ENCODE measurements at places on chromosomes 5 and 9. TPM values are rescaled to one million over a fixed set of nuclear protein-coding genes. Genes with fewer than 3 reads are reported as not detected.

The RETREG1 gene
- total RNA-seq: 1.2 TPM

The COL27A1 gene
- total RNA-seq: 19.4 TPM

The PCDHA9 gene
- under 0.01 TPM for total RNA-seq

The SARDH gene
- total RNA-seq: 18.4 TPM

The ELOVL7 gene
- not detected for total RNA-seq

The PDZD2 gene
- under 0.01 TPM for total RNA-seq

The ARSI gene
- total RNA-seq: 118 TPM

The PCDHB6 gene
- total RNA-seq: 0.30 TPM

The RGS3 gene
- 53.7 TPM for total RNA-seq

The CDKN2A gene
- 27.9 TPM for total RNA-seq

The PRUNE2 gene
- total RNA-seq: 6.2 TPM

The PCDHB2 gene
- total RNA-seq: 0.74 TPM

The PDE6A gene
- not detected for total RNA-seq

The SLC46A2 gene
- total RNA-seq: not detected

The PCA3 gene
- not detected for total RNA-seq

The PCDHB4 gene
- total RNA-seq: under 0.01 TPM

The SLC34A3 gene
- not detected for total RNA-seq

The SPOCK1 gene
- total RNA-seq: 587 TPM

The GKAP1 gene
- 0.55 TPM for total RNA-seq

The N4BP3 gene
- total RNA-seq: under 0.01 TPM

The OTP gene
- not detected for total RNA-seq

The ARL14EPL gene
- not detected for total RNA-seq

The ADCY2 gene
- not detected for total RNA-seq

The NIPAL4 gene
- total RNA-seq: 0.14 TPM

The SLC36A3 gene
- not detected for total RNA-seq

The PCSK5 gene
- 10.7 TPM for total RNA-seq

The PPIC gene
- total RNA-seq: 70.4 TPM

The PTGS1 gene
- 2.6 TPM for total RNA-seq

The BTNL3 gene
- total RNA-seq: not detected

The NSA2 gene
- total RNA-seq: 95.7 TPM

The NANS gene
- total RNA-seq: 87.3 TPM

The FAM78A gene
- total RNA-seq: 0.74 TPM

The SLC36A2 gene
- total RNA-seq: not detected

The MPDZ gene
- 100 TPM for total RNA-seq

The SPATA6L gene
- total RNA-seq: 0.18 TPM

The SPAG8 gene
- 0.55 TPM for total RNA-seq

The OR1Q1 gene
- total RNA-seq: not detected

The ADAMTS13 gene
- 2.8 TPM for total RNA-seq

The PCDHAC2 gene
- total RNA-seq: 0.30 TPM

The PCDHA13 gene
- not detected for total RNA-seq

The FAM221B gene
- total RNA-seq: not detected

The SIT1 gene
- total RNA-seq: not detected

The TRUB2 gene
- 10.4 TPM for total RNA-seq

The ATP6V0E1 gene
- 291 TPM for total RNA-seq

The FBN2 gene
- total RNA-seq: 217 TPM

The PLEKHG4B gene
- total RNA-seq: 0.30 TPM

The GRAMD2B gene
- total RNA-seq: 17.8 TPM

The NRG2 gene
- under 0.01 TPM for total RNA-seq

The C5orf58 gene
- total RNA-seq: not detected

The CCDC112 gene
- 8.4 TPM for total RNA-seq

Data from smooth muscle cell of the umbilical artery (primary cell).